ENCODE measurements at places on chromosomes 3 and 15.

- DNase-seq, result no peak
Measured at GRCh38 chr15:63233667-63234423, 43.6 kb upstream of the APH1B start.

DNA sequence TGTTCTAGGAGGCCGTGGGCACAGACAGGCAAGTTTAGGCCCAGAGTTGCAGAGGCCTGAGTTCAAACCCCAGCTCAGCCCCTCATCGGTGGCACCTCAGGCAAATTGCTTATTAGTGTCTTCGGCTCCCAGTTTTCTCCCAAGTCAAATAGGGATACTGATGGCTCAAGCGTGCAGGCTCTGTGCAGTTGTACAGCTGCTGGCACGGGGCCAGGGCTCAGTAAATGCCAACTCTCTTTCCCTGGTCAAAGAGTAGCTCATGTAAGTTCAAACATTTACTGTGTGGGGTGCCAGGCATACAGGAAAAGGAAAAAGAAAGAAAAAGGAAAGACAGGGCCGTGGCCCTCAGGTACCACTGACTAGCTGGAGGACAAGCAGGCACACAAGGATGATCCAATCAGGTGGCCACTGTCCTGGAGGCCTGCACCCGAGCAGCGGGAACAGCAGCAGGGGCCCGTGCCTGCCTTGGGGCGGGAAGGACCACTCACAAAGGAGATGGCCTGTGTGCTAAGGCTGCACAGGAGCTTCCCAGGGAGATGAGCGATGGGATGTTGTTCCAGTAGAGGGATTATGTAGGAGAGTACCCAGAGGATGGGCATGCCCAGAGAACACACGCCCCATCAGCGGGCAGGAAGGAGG lies 70.8 kb downstream of the TBC1D2B start:
- no peak for DNase-seq

DNA sequence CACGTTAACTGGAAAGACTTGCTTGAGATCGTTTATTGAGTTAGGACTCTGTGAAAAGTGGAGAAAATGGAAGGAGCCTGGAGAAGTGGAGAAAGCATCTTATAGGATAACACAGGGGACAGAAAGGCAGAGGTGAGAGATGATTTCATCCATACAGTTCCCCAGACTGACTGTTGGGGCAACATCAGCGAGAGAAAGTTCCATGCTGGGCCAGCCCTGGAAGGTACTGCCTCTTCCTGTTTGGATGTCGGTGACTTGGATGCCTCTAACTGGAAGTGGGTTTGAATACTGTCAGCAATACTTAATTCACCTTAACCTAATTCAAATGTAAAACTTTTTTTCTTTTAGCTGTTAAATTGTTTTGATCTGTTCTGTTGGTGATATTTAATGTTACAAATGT lies 32.3 kb downstream of the ATP13A5 start:
- no peak for DNase-seq

DNA sequence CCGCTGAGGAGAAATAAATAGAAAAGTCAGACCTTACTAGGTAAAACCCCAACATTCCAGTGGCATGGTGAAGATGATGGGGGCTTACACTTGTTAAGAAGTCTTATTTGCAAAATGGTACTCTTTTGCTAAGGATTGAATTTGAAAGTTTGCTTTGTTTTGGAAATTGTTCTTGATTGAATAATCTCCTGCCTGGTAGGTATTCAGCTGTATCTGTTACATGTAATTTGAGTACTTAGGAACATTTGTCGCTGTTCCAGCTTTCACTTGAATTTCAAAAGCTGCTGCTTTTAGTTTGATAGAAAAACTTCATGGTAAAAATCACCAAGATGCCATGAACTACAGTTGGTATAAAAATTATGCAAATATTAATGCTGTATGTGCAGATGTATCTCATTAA lies 44.6 kb downstream of the TFG start:
- DNase-seq, result no peak

Measured in stimulated activated CD8-positive, alpha-beta memory T cell treated with anti-CD3 and anti-CD28 coated beads, Interleukin-4, amount 100 ng/mL, for 1 hour (primary cell).